Activated CD4-positive, alpha-beta T cell treated with anti-CD3 and anti-CD28 coated beads, Interleukin-2, Interleukin-6, amounts not matched to agents 100 ng/mL and 50 ng/mL, durations not matched to agents 16 hours and 8 hours (primary cell): ENCODE measurements at places on chromosomes 3 and 15.

- DNase-seq = no peak
These were observed 36.4 kb upstream of the PRR23E start for GRCh38 chr3:127156338-127157050.

- no peak for DNase-seq
These were observed 31.0 kb upstream of the THBS1 start for GRCh38 chr15:39549912-39550311.

- DNase-seq = no peak
These were observed 29.4 kb downstream of the ULK4 start for GRCh38 chr3:41932464-41932863.

DNA sequence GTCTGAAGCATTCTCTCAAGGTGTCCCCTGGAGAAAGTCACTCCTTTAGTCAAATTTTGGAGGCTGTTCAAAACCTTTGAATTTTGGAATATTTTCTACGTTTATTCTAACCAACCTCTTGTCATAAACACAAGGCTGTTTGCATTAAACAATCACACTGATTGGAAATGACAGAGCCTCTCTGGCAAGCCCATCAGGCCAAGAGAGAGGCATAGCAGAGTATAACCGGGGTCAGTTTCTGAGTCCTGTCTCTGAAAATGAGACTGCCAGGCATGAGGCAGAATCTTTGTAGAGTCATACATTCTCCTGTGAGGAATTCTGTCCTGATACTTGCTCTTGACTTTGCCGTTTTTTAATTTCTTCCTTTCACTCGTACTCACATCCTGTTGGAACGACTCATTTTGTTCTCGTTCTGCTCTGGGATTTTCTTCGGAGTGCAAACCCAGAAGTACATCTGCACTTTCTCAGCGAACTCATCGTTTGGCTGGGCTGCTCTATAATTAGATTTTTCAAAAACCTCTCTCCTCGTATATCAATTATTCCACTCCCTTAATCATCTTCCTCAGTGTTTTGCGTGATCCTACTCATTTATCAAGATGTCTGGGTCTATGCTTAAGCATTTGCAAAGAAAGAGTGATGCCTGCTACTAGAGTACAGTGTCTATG, 114.2 kb downstream of the AGBL1 start:
- no peak for DNase-seq

DNA sequence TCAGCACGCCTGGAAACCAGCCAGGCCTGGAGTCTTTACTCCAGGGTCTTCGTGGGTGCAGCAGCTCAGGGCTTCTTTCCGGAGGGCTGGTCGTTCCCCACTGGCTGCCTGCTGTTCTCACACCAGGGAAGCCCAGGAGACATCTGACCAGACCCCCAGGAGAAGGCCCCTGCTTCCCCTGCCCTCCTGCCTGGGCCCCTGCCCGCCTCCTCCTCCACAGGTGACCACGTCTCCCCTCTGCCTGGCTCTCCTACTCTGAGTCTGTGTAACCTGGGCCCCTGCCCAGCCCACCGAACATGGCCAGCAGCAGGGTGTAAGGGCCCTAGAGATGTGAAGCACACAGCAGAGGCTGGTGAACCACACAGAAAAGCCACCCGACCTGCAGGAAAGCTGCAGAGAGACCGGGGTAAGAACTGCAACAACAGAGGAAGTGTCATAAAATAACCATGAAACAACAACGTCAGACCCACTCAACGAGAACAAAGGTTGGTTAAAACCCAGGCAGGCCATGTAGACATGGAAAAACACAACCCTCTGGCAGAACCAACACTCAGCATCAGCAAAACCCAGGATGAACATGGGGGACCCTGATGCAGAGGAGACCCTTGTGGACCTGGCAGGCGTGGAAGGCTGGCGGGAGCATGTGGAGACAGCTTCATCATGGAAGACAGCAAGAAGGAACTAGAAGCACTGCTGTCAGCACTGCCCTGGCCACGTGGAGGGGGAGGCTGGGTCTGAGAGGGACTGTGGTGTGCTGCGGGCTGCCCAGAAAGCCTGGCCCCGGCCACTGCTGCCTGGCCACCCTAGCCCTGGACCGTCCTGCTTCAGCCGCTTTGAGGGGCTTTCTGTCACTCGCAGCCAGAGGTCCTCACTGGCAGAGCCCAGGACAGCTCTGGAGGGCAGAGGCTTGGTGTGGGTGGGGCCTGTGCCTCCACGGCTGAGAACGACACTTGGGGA, 20.4 kb downstream of the UROC1 start:
- no peak for DNase-seq

- no peak for DNase-seq
These were observed 156.0 kb upstream of the TRIM42 start for GRCh38 chr3:140521751-140522445.

DNA sequence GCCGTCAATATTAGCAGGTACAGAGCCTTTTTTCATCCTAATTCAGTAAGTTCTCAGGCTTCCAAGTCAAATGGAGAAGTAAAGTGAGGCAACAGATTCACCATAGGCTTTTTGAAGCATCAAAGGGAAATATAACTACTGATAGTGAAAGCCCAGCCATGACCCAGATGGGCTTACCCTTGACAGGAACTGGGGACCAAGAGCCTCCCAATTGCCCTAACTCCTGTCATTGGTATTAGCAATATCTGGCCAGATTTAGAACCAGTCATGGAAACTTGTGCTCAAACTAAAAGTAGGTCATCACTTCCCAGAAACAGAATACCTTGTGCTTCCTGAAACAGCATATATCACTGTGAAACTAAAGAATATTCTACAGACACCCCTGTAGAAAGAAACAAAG, 33.0 kb downstream of the NME9 start:
- peak; percentile 74 for DNase-seq

DNA sequence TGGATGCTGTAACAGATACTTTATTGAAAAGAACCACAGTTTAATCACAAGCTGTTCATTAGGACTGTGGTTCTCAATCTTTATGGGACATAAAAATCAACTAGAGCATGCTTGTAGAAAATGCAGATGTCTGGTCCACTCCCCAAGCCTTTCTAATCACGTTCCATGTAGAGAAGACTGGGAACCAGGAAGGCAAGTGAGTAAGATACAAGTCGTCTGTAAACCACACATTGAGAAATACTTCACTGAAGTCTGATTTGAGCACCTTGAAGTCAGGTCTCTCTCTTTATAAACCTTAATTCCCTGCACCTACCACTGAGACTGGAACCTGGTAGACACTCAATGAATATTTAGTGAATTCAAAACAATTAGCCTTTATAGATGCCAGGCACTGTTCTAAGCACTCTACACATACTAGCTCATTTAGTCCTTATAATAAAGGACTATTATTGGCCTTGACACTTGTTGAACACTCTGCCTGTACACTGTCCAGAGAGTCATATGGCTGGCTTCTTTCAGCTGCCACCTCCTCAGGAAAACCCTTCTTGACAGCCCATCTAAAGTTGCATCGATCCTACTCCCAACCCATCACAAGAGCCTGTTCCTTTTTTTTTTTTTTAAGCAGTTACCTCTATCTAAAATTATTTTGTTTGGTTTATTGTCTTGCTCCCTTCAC, 59.0 kb upstream of the CMSS1 start:
- DNase-seq = no peak

GRCh38 chr3:126125341-126125740, 41.4 kb upstream of the SLC41A3 start:
- no peak for DNase-seq

GRCh38 chr15:40870716-40871115, 3.3 kb downstream of the RHOV start:
- DNase-seq = no peak

DNA sequence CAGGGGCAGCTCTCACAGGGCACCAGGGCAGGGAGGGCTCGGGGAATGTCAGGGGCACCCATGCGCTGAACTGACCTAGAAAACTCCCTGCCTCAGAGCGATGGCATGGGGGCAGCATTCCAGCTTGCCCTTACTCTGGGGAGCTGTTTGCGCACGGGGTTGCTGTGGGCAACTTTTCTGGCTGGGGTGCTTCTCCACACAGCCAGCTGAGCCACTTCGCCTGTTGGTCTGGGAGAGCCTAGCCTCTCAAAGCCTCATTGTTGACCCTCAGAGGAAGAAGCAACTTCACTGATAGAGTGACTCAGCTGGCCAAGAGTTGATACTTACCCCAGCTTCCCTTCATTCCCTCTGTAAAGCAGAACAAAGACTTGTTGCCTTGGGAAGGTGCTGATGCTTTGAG, 42.6 kb upstream of the MRPS22 start:
- no peak for DNase-seq

- no peak for DNase-seq
These were observed 142.9 kb upstream of the NR2F2 start for GRCh38 chr15:96187341-96188305.

DNA sequence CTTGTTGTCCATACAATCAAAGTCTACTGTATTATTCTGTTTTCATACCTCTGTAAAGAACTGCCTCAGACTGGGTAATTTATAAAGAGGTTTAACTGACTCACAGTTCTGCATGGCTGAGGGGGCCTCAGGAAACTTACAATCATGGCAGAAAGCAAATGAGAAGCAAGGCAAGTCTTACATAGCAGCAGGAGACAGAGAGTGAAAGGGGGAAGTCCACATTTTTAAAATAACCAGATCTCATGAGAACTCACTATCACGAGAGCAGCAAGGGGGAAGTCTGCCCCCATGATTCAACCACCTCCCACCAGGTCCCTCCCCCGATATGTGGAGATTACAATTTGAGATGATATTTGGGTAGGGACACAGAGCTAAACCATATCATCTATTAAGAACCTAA, 724.6 kb upstream of the CBLB start:
- no peak for DNase-seq

DNA sequence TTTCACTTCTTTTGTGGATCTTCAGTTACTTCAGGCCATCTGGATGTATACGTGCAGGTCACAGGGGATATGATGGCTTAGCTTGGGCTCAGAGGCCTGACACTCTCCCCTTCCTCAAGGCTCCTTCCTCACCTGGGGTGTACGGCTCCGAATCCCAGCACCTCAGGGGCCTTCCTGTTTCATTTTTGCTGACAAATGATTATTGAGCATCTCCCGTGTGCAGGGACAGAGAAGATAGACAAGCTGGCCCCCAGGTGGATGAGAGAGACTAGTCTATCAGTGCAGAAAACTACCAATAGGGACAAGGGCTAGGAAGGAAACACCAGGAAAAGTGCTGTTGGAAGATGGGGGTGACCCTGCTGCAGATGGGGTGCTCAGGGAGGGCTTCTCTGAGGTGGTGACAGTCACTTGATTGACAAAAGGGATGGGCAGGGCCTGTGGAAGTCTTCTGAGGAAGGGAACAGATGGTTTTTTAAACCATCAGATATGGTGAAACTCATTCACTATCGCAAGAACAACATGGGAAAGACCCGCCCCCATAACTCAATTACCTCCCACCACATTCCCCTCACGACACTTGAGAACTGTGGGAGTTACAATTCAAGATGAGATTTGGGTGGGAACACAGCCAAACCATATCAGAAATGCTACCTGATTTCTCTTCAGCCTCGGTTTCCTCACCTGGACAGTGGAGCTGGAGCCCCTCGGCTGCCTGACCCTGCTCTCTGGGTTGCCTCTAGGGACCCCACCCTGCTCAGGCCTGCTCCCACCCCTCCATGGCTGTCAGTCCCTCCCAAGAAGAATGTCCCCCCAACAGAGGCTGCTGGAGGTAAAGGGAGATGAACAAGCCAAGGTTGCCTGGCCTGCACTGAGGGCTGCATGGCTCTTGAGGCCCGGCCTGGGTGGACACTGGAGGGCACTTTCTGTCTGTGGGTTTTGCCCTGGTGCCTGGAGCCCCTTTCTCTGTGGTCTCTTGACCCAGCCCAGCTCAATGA, 37.2 kb upstream of the ACAD9 start:
- DNase-seq = no peak

GRCh38 chr3:168186293-168186983, 90.7 kb upstream of the GOLIM4 start:
- no peak for DNase-seq

DNA sequence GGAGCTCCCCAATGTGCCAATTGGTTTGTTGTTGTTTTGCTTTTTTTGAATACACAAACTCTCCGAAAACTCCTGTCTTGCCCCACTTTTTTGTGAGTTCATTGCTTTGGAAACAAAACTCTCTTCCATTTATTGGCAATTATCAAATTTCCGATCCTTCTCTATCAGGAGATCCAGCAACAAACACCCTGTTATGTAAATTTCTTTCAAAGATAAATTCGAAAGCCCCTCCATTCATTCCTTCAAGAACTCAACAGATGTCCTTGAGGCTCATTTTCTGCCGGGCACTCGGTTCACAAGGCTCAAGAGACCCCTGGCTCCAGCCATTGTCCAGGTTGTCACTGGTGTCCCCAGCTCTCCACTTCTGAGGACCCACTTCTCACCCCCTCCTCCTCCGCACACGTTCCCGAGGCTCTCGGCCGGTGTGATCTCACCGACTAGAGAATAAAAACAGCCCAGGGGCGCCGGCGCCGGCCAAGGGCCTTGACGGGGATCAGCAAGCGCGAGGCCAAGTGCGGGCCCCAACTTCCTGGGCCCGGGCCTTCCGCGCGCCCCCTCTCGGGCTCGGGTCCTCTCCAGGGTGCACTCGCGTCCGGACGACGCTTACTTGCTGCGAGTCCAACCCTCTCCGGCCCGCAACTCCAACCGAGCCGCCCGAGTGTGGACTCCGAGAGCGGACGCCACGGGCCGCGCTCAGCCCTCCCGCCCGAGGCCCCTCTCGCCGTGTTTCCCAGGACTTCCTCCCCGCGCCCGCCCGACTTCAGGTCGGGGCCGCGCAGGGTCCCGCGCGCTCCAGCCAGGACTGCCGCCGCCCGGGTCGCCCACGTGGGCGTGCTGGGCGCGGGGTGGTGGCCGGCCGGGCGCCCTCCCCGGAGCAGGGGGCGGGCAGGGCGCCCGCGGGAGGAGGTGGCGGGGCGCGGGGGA, 533 bp upstream of the SMAD3 start:
- peak; percentile 52 for DNase-seq

GRCh38 chr3:45552031-45552793, 42.3 kb upstream of the LIMD1 start:
- DNase-seq = no peak

GRCh38 chr3:150414959-150415358, 6.9 kb downstream of the TSC22D2 start:
- DNase-seq = no peak

DNA sequence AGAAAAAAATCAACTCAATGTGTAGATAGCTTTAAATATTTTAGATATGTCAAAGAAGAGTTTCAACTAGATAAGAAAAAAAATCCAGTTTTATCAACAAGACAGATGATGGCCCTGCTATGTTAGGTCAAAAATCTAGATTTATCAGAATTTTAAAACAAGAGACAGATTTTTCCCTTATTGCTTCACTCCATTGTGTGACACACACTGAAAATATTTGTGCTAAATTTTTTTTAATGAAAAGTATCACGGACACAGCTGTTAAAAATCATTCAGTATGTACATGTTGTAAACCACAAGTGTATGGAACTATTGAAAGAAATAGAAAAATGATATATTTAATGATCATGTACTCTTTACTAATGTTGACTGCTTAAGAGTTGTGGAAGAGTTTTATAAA, 43.6 kb downstream of the FOXB1 start:
- no peak for DNase-seq

DNA sequence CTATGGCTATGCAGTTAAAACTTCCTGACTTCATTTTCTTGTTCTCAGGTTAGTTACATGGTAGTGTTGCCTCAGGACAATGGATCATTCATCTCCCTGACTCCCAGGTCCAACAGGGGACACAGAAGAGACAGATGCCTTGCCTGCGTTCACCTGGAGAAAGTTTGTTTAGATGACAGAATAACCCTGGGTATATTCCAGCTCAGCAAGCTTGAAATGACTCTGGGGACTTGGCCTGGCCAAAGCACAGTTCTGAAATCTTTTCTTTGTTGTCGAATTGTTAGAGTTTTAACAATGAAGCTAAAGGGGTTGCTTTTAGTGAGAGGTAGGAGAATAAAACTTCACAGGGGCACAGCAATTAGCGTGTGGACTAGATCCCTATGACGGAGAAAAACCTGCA, 206.1 kb downstream of the PDZRN3 start:
- DNase-seq = no peak

GRCh38 chr3:155188031-155188430, 105.5 kb downstream of the STRIT1 start:
- no peak for DNase-seq
